ENCODE measurements at places on chromosomes 2 and 18.

DNA sequence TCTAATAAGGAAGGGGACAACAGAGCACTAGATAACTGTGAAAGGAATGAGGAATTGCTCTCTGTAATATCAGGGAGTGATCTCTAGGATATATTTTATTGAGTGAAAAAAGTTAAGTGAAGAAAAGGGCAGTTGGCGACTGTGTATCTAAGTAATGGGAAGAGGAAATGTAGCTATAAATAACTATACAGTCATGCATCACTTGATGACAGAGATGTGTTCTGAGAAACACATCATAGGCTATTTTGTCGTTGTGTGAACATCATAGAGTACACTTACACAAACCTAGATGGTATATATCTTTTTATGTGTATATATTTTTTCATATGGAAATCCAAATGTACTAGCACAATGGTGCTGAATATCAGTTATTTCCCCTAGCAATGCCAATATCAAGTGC lies 329.3 kb downstream of the TXNL1 start:
- no peak for DNase-seq

DNA sequence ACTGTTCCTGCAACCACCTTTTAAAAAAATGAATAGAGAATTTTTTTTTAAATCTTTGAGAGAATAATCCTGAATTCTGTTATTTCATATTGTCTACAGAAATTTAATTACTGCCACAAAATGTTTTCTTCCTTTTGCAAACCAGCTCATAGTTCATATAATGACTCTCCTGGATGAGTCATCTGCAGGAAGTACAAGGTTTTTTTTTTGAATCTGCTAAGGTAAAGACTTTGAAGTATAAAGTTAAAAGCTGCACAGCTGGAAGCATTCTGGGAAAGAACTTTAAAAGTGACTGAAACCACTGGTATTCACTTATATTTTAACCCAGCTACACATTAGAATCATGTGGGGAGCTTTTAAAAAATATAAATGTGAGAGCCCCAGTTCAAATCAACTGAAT lies 25.4 kb downstream of the SESTD1 start:
- DNase-seq: no peak

GRCh38 chr18:22567794-22568193 lies 150.1 kb upstream of the CTAGE1 start:
- DNase-seq: no peak

GRCh38 chr2:198287706-198288105 lies 483.3 kb downstream of the PLCL1 start:
- no peak for DNase-seq

- no peak for DNase-seq
These were observed 30.7 kb downstream of the FSHR start for GRCh38 chr2:49123600-49123999.

DNA sequence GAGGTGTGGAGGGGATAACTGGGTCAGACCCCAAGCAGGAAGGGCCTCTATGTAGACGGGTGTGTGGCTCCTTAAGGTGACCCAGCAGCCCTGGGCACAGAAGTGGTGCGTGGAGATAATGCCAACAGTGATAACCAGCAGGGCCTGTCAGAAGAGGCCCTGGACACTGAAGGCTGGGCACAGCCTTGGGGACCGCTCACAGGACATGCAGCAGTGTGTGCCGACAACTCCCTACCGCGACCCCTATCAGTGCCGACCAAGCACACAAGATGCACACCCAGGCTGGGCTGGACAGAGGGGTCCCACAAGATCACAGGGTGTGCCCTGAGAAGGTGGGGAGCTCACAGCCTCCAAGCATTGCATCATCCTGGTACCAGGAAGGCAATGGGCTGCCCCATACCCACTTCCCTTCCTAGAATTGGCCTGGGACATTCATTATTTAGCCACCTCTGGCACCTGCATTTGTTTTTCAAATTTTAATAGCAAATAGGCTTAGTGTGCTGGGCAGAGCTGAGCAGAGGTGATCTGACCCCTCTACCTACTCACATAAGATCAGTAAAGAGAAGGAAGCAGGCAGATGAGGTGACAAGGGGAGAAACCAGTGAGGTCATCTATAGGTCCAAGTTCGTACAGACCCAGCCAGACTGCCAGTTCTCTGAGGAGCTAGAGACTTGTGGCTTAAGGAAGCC lies 55.2 kb downstream of the BCL11A start:
- no peak for DNase-seq

DNA sequence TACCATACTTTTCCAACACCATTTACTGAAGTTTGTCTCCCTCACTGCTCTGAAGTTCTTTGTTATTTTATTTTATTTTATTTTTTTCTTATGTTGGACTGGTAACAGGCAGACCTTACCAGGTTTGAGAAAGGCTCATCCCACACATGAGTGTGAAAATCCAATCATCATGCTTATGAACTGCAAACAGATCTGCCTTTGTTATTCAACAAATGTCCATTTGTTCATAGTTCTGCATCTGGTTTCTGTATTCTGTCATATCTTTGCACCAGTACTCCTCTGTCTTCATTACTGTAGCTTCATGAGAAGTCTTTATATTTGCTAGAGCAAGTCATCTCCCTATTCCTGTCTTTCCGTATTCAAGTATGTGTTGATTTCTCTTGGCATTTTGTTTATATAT lies 5.3 kb downstream of the RNU2-63P start:
- DNase-seq: no peak

DNA sequence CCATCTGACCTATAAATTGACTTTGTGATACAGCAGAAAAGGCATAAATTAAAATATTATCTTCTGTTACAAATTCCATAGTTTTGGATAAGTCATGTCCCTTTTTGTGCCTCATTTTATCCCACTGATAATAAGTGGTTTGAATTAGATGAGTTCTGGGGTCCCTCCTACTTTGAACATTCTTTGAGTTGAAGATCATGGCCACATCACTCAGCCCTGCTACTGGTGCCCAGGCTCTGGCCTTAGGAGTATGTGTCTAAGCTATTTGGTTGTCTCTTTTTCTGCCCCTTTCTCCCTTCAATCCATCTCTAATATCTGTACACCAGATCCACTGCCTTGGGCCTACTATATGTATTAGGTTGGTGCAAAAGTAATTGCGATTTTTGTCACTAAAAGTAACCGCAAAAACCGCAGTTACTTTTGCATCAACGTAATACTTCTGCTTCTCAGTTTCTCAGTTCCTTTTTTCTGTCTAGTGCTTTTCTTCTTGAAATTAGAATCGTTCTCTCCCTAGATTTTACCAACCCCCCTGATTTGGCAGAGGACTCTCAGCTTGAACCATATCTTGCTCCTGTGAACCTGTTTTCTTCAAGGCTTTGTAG lies 362.5 kb upstream of the TNP1 start:
- no peak for DNase-seq

DNA sequence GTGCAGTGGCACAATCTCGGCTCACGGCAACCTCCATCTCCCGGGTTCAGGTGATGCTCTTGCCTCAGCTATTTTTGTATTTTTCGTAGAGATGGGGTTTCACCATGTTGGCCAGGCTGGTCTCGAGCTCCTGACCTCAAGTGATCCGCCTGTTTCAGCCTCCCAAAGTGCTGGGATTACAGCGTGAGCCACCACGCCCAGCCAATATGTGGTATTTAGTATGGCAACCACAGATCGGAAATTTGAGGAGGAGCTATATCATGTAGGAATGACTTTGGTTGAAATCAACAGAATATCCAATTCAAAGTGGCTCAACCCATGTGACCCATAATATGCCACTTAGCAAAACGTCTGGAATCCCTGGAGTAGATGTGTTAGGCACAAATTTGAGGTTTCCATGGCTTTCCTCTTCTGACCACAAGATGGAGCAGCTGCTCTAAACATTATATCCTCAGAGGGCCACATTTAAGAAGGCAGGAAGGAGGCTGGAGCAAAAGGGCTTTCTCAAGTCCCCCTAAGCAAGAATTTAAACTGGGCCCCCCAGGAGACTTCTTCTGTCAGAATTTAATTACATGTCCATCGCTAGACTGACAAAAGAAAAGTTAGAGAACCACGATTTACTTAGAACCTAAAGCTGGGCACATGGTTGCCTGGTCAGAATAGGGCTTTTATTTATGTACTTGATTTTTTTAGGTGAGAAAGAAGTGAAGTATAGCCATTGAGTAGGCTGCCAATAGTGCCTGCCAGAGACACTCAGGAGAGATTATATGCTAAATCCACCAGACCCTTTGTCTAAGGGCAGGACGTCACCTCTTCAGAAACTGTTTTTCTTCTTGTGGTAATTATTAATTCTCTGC lies 49.6 kb upstream of the ITSN2 start:
- peak; percentile 42 for DNase-seq
